Activated naive CD4-positive, alpha-beta T cell treated with anti-CD3 and anti-CD28 coated beads for 36 hours (primary cell): ENCODE measurements at places on chromosomes 12 and 14.

DNA sequence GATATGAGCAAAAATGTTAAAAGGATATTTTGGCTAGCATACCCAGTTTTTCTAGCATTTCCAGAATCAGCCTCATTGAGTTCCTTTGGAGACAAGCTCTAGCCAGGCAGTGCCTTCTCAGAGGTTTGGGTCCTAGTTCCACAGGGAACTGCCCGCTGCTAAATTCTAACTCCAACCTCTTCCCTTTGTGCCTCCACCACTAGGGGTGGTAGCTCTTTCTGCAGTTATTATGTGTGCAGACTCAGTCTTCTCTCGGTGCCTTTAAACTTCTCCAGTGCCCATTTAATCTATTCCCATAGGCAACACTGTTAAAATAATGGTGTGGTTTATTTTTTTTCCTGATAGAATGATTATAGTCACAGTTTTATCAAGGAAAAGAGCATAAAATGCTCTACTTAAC is 21.5 kb upstream of the SLC25A3 start:
- H3K27ac ChIP-seq: no peak overlapping the region
- no peaks in the 10 kb centered on the region for H3K4me1 ChIP-seq
- no peaks in the 10 kb centered on the region for H3K36me3 ChIP-seq
- H3K27me3 ChIP-seq: peaks cover 2% of the 10 kb centered on the region

DNA sequence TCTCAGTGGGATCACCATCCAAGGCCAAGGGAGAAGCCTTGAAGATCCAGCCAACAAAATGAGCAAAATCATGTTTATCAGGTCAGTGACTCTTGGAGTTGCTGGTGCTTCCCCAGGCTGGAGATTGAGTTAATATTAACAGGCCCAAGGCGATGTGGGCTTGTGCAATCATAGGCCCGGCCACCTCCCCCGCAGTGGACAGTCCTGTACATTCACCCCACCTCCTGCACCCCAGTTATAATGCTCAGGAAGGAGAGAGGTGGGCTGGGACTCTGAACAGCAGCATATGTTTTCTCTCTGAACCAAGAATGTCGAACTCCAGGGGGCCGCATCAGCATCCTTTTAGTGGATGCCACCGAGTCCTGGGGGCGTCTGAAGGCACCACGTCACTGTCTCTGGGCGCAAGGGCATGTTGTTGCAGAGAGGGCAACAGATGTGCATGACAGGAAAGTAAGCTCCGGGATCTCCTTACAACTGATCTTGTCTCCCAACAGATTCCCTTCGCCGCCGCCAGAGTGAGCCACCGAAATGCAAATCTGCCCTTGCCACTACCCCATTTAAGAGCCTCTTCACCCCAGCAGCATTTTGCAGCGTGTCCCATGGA is 32.2 kb upstream of the SERPINA6 start:
- H3K27ac ChIP-seq: no peak overlapping the region
- H3K4me3 ChIP-seq: no peak overlapping the region
- no peaks in the 10 kb centered on the region for H3K36me3 ChIP-seq
- peaks cover 38% of the 10 kb centered on the region for H3K27me3 ChIP-seq
- peak; percentile 54 for DNase-seq

DNA sequence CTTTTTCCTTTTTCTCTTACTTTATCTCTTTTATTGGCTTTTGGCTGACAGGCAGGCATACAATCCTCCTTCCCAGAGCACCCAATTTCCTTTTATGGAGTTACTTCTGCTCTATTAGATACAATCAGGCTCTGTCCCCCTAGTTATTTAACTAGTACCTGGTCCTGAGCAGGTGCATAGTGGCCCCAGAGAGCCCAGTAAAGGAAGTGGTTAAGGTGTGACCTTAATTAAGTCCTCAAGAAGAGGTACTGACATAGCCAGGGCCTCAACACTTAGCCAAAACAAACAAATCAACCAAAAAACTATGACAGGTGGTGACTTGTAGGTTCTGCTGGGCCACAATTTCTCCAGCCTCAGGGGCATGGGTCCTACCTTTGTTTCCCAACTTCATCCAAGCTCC is 82.9 kb downstream of the CCDC60 start:
- H3K4me1 ChIP-seq: no peaks in the 10 kb centered on the region
- H3K27me3 ChIP-seq: peaks cover 21% of the 10 kb centered on the region
- no peaks in the 10 kb centered on the region for H3K36me3 ChIP-seq

DNA sequence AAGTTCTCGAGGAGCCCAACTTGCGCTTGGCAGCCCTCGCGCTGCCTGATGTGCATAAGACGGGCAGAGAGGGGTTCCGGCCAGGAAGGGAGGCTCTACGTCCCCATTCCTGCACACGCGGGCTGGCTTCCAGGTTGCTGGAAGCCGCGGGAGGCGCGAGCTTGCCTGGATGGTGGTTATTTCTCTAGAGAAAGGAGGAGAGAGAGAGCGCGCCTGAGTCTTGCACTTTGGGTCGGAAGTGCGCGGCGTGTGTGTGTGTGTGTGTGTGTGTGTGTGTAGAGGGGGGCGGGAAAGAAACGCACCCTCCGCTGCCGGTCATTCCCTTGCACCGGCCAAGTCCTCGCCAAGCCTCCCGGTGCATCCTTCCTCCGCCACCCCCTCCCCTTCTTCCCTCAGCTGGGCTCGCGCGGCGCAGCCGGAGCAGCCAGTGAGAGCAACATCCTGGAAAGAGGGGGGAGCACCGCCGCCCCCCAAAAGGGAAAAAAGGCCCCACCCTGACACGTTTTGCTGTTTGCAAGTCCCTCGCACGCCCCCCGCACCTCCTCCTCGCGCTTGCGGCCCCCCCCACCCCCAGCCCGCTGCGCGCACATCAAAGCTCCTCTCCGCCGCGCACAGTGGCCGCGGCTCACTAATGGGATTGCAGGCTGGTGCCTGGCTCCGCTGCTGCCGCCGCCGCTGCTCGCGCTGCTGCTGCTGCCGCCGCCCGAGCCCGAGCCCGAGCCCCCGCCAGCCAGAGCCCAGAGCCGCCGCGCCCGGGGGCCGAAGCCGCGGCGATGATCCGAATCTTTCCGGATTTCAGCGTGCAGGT is 4.4 kb upstream of the NPAS3 start:
- DNase-seq: no peak
- no peak overlapping the region for H3K27ac ChIP-seq
- peaks cover 13% of the 10 kb centered on the region for H3K4me1 ChIP-seq
- no peaks in the 10 kb centered on the region for H3K36me3 ChIP-seq

DNA sequence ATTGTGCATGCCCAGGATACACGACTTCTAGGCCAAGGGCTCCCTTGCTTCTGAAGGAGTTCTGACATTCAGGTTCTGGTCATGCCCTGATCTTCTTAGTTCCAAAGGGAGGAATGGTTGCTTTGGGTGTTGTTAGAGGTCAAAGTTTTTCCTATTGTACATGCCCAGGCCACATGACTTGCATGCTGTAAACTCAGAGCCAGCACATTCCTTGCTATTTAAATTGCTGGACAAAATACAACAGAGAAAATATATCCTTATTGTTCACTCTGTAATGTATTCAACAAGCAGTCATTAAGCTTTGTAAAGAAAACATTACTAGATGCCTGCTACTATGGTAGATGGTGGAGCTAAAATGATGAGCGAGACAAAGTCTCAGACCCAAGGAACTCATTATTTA is 71.2 kb upstream of the COCH start:
- no peak overlapping the region for H3K4me3 ChIP-seq
- H3K27me3 ChIP-seq: peaks cover 13% of the 10 kb centered on the region
- H3K36me3 ChIP-seq: no peaks in the 10 kb centered on the region

- H3K36me3 ChIP-seq: no peaks in the 10 kb centered on the region
- no peaks in the 10 kb centered on the region for H3K27me3 ChIP-seq
- H3K27ac ChIP-seq: no peak overlapping the region
- no peak for DNase-seq
- H3K4me1 ChIP-seq: no peaks in the 10 kb centered on the region
- H3K4me3 ChIP-seq: no peak overlapping the region
Observed at GRCh38 chr12:119204131-119204530, 25.4 kb downstream of the HSPB8 start.

DNA sequence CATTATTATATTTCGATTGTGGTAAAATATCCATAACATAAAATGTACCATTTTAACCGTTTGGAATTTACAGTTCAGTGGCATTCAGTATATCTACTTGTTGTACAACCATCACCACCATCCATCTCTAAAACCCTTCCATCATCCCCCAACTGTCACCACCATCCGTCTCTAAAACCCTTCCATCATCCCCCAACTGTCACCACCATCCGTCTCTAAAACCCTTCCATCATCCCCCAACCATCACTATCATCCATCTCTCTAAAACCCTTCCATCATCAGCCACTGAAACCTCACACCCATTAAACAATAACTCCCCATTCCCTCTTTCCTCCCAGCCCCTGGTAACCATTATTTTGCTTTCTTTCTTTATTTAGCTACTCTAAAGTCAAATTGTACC is 144.2 kb upstream of the EEA1 start:
- no peak for DNase-seq
- H3K4me3 ChIP-seq: no peak overlapping the region
- no peak overlapping the region for H3K27ac ChIP-seq
- no peaks in the 10 kb centered on the region for H3K27me3 ChIP-seq

GRCh38 chr14:33972583-33973081 is 21.8 kb upstream of the EGLN3 start:
- H3K36me3 ChIP-seq: no peaks in the 10 kb centered on the region
- no peaks in the 10 kb centered on the region for H3K4me1 ChIP-seq
- H3K4me3 ChIP-seq: no peak overlapping the region
- DNase-seq: no peak
- H3K27ac ChIP-seq: no peak overlapping the region
- no peaks in the 10 kb centered on the region for H3K27me3 ChIP-seq

DNA sequence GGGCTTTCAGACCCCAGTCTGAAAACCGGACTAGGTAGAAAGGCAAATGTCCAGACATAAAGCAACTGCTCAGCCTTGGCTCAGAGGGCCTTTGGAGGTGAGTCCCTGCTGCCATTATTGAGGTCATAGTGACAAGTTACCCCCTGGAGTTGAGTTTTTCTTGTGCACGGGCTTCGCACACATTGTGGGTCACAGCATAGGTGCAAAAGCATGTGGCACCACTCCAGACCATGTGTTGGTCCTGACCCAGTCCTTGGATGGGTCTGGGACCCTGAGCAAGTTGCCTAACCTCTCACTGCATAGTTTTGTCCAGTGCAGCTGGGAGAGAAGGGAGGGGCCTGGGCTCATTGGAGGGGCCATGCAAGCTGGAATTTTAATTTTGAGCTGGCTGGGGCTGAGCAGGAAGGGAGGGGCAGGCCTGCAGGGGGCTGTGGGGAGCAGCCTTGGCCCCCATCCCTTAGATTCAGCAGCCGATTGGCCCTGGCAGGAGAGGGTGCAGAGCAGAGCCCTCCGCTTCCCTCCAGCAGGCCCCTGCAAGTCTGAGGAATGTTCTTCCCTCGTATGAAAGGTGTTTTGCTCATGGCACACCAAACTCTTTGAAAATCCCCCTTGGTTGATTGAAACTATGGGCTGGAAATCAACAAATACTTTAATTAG is 4.2 kb upstream of the KRT5 start:
- no peaks in the 10 kb centered on the region for H3K4me1 ChIP-seq

DNA sequence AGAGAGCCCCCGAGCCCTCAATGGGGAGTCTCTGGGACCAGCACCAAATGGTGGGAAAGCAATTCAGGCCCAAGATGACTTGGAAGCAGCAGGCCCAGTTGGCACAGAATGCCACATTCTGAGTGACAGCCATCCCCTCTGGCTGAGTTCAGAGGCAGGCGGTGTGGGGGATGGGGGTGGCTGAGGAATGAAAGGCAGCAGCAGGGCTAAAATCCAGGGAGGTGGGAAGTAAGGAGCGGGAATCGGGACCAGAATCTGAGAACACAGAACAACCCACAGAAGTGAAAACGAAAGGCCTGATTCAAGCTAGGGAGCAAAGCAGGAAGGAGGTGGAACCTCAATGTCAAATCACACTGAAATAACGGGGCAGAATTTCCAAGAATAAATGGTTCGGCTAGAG is 171.2 kb downstream of the CALM1 start:
- H3K36me3 ChIP-seq: no peaks in the 10 kb centered on the region
- no peaks in the 10 kb centered on the region for H3K4me1 ChIP-seq
- no peaks in the 10 kb centered on the region for H3K27me3 ChIP-seq
- no peak overlapping the region for H3K4me3 ChIP-seq
- no peak for DNase-seq

GRCh38 chr12:15540469-15540872 is 218.2 kb downstream of the PTPRO start:
- H3K27ac ChIP-seq: no peak overlapping the region
- H3K27me3 ChIP-seq: no peaks in the 10 kb centered on the region
- H3K36me3 ChIP-seq: peaks cover 3% of the 10 kb centered on the region
- no peak for DNase-seq
- peaks cover 48% of the 10 kb centered on the region for H3K4me1 ChIP-seq

- H3K4me3 ChIP-seq: no peak overlapping the region
- H3K4me1 ChIP-seq: no peaks in the 10 kb centered on the region
- no peak overlapping the region for H3K27ac ChIP-seq
- no peaks in the 10 kb centered on the region for H3K36me3 ChIP-seq
- DNase-seq: no peak
Observed at GRCh38 chr12:72024613-72025012, 86.0 kb downstream of the TPH2 start.

DNA sequence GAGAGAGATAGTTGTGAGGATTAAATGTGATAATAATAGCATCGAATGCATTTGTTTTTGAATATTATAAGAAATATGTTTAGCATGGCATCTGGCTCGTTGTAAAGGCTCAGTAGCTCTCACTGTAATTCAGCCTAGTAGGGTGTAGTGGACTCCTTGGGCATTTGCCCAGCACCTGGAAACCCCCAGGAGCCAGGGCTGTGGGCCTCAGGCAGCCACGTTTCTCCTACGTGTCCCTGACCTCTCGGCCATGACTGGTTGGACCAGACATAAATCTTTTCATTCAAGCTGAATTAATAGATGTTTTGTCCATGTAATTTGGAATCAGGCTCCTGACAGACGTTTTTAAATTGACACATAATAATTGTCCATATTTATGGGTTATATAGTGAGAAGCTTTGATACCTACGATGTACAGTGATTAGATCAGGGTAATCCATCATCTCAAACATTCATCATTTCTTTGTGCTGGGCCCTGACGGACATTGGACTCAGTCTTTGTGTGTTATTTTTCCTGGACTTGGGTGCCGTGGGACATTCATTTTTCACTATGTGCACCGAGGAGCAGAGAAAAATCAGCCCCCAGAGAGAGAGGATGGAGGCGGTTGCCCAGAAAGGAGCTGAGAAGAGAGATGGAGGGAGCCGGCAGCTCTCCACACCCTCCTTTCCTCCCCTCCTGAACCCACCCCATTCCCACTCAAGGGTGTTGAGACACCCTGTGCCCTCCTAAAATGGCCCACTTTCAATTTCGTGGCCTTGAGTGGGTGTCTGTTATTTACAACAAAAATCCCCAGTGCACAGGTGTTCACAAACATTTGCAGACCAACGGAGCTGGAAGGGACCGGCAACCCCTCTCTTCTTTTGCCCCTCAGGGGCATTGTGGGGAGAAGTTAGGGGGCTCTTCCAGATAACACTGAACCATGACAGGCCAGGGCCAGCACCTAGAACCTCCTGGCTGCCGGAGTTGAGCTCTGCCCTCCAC is 296.4 kb downstream of the DPF3 start:
- H3K27me3 ChIP-seq: no peaks in the 10 kb centered on the region
- H3K4me1 ChIP-seq: peaks cover 27% of the 10 kb centered on the region
- DNase-seq: no peak
- H3K4me3 ChIP-seq: no peak overlapping the region
- no peak overlapping the region for H3K27ac ChIP-seq
- H3K36me3 ChIP-seq: no peaks in the 10 kb centered on the region
